ENCODE measurements at places on chromosomes 5 and 9. TPM values are rescaled to one million over a fixed set of nuclear protein-coding genes. Genes with fewer than 3 reads are reported as not detected.

The STING1 gene
- 109 TPM for total RNA-seq

The CKMT2 gene
- total RNA-seq: 3.7 TPM

The LRRC70 gene
- 3.6 TPM for total RNA-seq

The ENTREP1 gene
- 8.6 TPM for total RNA-seq

The HMCN2 gene
- 8.6 TPM for total RNA-seq

The PLAC8L1 gene
- total RNA-seq: not detected

The PAIP2 gene
- total RNA-seq: 68.0 TPM

The FGF1 gene
- total RNA-seq: 2.1 TPM

The SARDH gene
- 4.6 TPM for total RNA-seq

The TMOD1 gene
- 14.9 TPM for total RNA-seq

The WDR38 gene
- total RNA-seq: 0.31 TPM

The CARD9 gene
- 7.0 TPM for total RNA-seq

The MYMK gene
- total RNA-seq: not detected

The MEGF9 gene
- 20.4 TPM for total RNA-seq

The OR2V2 gene
- total RNA-seq: not detected

The CDX1 gene
- total RNA-seq: not detected

The SPRY4 gene
- total RNA-seq: 16.6 TPM

The PHF19 gene
- 17.4 TPM for total RNA-seq

The POU5F2 gene
- 1.8 TPM for total RNA-seq

The HSPB3 gene
- total RNA-seq: not detected

The SOX30 gene
- total RNA-seq: 0.09 TPM

The COL23A1 gene
- 8.7 TPM for total RNA-seq

The SLC22A4 gene
- total RNA-seq: 2.4 TPM

The OR1J2 gene
- not detected for total RNA-seq

The PAEP gene
- not detected for total RNA-seq

The ARRDC1 gene
- total RNA-seq: 88.9 TPM

The APBA1 gene
- 5.1 TPM for total RNA-seq

The RNF180 gene
- total RNA-seq: 23.0 TPM

The CLTA gene
- 205 TPM for total RNA-seq

The CDC20B gene
- not detected for total RNA-seq

The INSL4 gene
- not detected for total RNA-seq

The DEPDC1B gene
- 0.50 TPM for total RNA-seq

The TMEFF1 gene
- total RNA-seq: 0.66 TPM

The PRPF4 gene
- 20.0 TPM for total RNA-seq

The GPR150 gene
- 0.16 TPM for total RNA-seq

The SLC38A9 gene
- total RNA-seq: 24.8 TPM

The SHISAL2B gene
- total RNA-seq: not detected

The TOR4A gene
- total RNA-seq: 23.8 TPM

The TAF11L2 gene
- not detected for total RNA-seq

The SPIN1 gene
- 88.7 TPM for total RNA-seq

The TMEM215 gene
- total RNA-seq: not detected

The ARHGEF28 gene
- 66.3 TPM for total RNA-seq

The ACTL7B gene
- total RNA-seq: not detected

The ADRA1B gene
- 1.6 TPM for total RNA-seq

The PCDHGB2 gene
- 4.0 TPM for total RNA-seq

The ITGA2 gene
- total RNA-seq: 44.5 TPM

The ANXA2R gene
- total RNA-seq: 4.6 TPM

The COL15A1 gene
- total RNA-seq: 42.0 TPM

The GPX8 gene
- total RNA-seq: 29.7 TPM

The CER1 gene
- not detected for total RNA-seq

The PMPCA gene
- total RNA-seq: 45.6 TPM

The CATSPER3 gene
- total RNA-seq: 1.4 TPM

The KLF9 gene
- total RNA-seq: 100 TPM

The QRFP gene
- total RNA-seq: not detected

Measured in kidney (tissue), 22 donors.